ENCODE measurements at places on chromosomes 2 and 18.
A peak's percentile ranks its signal among the peaks of the same experiment; 100 is the strongest.

- no peak for DNase-seq
Measured at GRCh38 chr2:113263546-113263945, 15.2 kb downstream of the PAX8 start.

GRCh38 chr2:103130857-103131256, 369.0 kb downstream of the TMEM182 start:
- DNase-seq: no peak

DNA sequence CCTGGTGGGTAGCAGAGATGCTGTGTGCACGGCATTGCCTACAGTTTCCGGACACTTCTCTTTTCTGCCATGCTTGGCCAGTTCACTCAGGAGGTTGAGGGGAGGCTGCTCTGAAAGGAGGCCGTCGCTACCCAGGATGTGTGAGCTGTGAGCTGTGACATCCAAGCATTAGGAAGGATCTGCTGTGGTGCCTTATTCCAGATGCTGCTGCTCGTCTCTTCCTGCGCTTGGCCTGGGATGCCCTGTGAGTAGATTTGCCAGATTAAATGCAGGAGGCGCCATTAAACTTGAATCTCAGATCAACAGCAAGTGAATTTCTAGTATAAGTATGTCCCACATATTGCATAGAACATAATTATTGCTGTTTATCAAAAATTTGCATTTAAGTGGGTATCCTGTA, 124.2 kb upstream of the SIX3 start:
- no peak for DNase-seq

DNA sequence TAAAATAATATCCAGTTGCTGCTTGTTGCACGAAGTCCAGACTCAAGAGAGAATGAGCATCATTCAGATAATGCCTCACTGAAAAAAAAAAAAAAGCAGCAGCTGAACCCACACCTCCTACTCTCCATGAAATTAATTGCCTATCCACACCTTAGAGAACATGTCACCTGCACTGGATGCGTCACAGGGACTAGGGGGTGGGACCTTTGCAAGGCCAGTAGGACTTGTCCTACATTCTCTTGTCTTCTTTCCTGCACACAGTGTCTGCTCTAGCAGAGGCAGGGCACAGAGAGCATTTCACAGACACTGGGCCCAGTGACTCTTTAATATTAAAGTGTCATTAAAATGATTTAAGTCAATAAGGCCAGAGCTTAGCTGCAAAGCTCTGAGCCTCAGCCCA, at the start of gene ABCA12:
Gene ABCA12, minus strand, starts transcription at position 148 of the 400 bp plus-strand sequence. CDS start 418 bp downstream, outside the sequence.
- DNase-seq: no peak

DNA sequence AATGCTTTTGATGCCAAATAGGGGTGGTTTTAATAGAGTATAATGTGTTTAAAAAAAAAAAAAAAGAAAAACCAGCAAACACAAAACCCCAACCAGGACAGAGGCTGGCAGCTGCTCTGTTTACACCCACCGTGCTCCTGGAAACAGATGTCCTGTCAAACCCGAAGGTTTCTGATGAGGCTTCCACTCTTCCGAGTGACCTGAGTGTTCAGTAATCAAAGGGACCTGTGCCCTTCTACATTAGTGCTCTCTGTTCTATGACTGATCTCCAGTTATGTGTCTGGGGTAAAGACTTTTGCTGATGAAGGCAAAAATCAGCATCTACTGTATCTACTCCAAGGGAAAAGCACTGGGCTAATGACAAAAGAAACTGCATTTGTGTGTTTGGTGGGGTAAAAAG, 3.5 kb upstream of the KLHL29 start:
- no peak for DNase-seq

DNA sequence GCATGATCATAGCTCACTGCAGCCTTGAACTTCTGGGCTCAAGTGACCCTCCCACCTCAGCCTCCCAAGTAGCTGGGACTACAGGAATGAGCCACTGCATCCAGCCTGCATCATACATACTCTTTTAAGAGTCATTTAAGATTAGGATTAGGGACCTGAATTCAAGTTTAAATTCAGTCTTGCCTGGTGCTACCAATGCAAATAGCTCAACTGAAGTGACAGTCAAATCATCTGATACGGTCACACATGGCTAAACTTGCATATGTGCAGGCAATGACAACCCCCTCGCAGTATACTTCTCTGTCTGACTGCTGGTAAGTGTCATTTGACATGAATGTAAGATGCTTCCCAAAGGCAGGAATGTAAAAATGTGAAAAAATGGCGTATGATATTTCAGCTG, 31.8 kb upstream of the TMEM131 start:
- DNase-seq: no peak

DNA sequence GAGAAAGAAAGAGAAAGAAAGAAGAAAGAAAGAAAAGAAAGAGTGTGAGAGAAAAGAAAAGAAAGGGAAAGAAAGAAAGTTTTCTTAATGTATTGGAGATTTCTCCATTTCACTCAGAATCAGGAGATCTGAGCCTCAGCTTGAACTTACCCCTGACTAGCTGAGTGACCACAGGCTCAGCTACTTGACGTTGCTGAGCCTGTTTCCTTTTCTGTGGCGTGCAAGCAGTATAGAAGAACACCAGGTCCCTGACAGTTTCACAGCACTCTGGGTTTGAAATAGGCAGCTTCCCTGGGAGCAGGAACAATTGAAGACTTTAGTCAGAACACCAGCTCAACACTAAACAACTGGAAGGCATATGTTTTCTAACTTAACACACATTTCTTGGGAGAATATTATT, 44.7 kb downstream of the MARCO start:
- no peak for DNase-seq

GRCh38 chr2:217667512-217667911, 335.3 kb downstream of the TNS1 start:
- DNase-seq: no peak

DNA sequence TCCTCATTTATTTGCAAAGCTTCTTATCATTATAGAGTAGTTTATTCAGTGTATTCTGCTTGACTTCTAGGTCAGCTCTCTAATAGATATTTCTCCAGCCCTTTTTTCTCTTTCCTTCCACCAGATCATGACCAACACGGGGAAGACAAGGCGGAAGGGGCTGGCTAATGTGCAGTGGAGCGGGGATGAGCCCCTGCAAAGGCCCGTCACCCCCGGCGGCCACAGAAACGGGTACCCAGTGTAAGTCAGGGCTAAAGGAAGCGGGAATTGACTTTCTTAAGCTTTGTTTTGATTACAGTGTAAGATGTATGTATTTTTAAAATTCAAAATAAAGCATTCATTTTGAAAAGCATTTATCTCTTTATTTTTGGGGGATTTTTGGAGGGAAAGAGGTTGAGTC, 50.7 kb upstream of the B3GNT7 start:
- no peak for DNase-seq

DNA sequence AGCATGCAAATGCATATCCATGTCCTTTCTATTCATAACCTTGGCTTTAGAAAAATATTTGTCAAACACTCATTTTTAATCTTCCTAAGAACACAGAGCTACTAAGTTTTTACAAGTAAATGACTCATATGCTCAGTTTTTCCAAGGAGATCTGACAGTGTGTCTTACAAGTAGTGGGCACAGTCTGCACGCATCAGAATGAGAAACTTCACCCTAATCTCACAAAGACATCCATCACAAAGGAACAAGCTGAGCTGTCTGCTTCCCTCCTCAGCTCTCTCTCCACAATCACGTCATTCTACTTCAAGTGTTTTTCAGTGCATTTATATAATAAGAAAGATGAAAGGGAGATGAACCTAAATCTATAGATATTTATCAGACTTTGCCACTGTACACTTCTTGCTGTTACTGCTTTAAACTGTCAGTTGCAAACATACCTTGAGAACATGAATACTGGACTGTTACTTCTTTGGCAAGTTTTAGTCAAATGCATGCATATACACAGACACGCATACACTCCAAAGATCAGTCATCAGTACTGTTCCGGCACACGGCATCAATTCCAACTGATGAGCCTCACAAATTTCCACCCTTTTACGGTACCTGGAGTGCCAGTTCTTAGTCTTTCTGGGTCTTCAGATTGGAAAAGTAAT, 75.7 kb downstream of the RBMS1 start:
- no peak for DNase-seq

DNA sequence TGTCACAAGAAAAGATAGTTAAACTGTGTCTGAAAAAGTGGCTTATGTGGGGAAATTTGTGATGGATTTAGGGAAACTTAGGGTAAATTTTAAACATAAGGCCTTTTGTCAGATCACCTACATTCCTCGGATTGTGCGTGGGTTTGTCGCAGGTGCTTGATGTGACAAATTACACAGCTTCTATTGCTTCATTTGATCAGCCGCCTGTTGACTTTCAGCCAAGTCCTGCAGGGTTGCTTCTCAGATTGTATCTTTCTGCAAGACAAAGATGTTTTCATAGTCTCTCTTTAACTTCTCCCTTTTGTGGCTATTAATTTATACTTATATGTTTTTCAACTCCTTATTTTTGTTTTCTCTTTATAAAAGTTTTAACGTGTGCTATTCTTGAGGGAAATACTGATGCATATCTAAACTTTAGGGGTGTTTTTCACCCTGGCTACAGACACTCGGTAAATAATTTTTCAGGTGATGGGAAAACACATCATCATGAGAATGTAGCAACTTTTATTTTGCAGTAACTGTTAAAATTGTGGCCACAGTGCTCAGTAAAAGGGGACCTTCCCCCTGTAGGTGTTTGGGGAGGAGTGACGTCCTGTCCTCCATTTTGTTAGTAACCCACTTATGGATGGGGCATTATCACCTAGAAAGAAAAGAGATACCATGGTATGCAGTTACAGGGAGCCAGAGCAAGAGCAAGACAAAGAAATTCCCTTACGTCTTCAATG, 31.4 kb downstream of the GALM start:
- DNase-seq: no peak

DNA sequence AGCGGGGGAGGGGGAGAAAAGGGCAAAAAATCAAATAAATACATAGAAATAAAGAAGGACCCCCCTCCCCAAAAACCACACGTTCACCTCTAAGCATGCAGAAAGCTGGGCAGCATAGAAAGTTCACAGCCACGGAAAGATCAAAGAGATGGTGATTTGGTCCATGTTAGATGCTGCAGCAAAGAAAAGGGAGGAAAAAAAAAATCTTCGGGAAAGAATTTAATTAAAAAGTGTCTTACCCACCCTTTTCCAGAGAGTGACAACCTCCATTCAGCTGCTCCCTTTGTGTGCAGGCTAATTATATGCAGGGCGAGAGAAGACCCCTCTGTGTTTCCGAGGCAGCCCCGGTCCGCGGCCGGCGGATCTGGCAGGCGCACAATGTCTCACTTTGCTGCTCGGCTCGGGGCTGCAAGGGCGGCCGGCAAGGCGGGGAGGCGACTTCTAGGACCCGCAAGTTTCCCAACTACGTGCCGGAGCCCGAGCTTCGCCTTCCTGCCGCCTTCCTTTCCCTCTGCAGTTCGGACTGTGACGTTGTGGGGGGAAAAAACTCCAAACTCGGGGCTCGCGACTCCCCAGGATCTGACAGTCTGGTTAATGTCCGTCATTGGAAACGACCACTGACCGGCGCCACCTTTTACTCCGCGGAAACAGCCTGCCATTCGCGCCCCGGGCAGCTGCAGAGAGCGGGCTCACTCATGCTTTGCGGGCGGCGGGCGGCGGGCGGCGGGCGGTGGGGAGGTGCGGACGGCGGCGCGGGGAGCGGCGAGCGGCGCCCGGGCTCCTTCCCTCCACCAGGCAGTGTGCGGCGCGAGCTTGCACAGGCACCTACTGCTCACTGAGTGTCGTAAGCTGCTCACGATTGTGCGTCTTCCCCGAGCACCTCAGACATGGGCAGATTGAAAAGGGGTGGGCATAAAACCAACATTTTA, at the start of gene LRRTM1:
Gene LRRTM1, minus strand, starts transcription at position 844 of the 929 bp plus-strand sequence. CDS start 933 bp downstream, outside the sequence.
- DNase-seq: no peak

GRCh38 chr2:191643429-191643828, 34.5 kb upstream of the NABP1 start:
- DNase-seq: no peak

- no peak for DNase-seq
Measured at GRCh38 chr2:65604246-65604645, 171.8 kb upstream of the SPRED2 start.

GRCh38 chr2:170026361-170026760, 151.6 kb upstream of the MYO3B start:
- no peak for DNase-seq

DNA sequence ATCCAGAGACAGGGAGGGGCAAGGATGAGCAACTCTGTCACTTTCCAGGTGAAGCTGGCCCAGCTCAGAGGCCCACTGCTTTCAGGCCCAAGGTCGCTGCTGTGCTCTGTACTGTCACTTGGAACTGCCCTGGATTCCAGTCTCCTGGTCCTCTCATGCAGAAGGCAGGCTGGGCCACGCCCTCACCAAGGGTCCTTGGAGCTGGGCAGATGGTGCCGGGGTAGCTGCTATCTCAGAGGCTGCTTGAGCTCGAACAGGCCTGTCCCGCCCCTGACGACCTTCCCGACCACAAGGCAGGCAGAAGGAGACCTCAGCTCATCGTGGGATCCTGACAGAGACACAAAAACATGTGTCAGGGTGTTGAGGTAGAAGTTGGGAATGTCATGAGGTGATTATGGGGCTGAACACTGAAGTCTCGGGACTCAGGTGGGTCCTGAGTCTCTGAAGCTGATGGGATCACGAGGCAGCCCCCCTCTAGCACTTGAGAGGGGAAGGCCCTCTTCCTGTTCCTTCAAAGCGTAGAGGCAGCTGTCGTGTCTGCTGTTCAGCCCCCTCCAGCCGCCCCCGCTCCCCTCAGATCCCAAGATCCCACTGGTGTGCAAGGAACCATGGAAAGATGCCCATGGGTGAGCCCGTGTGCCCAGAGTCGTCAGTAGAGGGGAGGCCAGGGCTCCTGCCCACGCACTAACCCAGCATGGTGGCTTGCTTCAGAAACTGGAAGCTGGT, 78.3 kb downstream of the POLR1A start:
- no peak for DNase-seq

GRCh38 chr2:262117-262516, 1.7 kb downstream of the SH3YL1 start:
- no peak for DNase-seq

DNA sequence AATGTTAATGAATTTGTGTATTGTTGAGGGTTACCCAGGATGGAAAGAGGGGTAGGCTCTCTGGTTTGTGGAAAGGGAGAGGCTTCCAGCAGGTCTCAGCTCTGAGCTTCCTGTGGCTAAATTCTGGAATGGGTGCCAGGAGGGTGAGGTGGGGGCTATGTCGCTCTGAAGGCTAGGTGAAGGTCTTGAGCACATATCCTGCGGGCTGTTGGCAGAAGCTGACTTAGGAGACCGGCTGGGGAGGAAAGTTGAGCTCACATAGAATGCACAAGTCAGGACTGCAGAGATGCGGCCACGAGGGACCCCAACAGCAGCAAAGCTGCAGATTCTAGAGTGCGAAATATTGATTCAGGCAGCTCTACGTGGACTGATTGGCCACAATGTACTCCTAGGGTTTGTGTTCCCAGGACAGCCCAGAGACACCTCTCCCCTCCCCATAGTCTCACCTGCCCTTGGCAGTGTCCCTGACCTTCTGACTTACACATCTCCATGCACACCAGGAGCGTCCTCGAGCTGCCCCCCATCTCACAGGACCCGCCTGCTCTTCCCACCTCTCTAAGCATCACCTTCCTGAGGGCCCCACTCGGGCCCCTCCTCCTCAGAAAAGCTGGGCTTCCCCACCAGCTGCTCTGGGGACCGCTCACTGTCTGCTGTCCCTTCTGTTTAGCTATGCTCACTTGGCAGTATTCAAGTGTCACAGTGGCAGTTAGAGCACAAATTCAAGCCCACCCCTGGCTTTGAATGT, 72.6 kb downstream of the ALK start:
- DNase-seq: peak; percentile 1

GRCh38 chr2:215437614-215438013, 1.7 kb upstream of the FN1 start:
- DNase-seq: no peak

All from upper lobe of left lung (tissue), 6 donors.